ENCODE measurements at places on chromosomes 12 and 14.

DNA sequence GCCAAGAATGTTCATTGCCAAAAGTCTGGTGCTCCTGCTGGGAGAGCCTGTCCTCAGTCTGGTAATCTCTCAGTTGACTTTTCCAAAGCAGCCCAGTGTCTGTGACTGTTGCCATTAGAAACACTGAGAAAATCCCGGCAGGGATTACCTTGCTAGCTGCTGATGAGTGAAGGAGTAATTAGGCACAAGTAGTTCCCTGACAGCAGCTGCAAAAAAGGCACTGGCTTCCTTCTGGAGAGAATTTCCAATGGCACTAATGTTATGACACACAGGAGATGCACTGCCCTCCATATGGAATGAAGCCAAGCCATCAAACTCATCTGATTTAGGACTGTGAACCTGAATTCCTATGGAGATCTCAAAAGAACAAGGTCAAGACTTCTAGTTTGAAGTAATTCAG, 1321.2 kb upstream of the SEL1L start:
- DNase-seq = no peak

- DNase-seq = no peak
Observed at GRCh38 chr14:59969319-59969718, 49.4 kb downstream of the LRRC9 start.

- DNase-seq = no peak
Observed at GRCh38 chr12:24555730-24556129, 393.2 kb downstream of the BCAT1 start.

- DNase-seq = no peak
Observed at GRCh38 chr14:24670594-24670993, 36.6 kb upstream of the GZMB start.

DNA sequence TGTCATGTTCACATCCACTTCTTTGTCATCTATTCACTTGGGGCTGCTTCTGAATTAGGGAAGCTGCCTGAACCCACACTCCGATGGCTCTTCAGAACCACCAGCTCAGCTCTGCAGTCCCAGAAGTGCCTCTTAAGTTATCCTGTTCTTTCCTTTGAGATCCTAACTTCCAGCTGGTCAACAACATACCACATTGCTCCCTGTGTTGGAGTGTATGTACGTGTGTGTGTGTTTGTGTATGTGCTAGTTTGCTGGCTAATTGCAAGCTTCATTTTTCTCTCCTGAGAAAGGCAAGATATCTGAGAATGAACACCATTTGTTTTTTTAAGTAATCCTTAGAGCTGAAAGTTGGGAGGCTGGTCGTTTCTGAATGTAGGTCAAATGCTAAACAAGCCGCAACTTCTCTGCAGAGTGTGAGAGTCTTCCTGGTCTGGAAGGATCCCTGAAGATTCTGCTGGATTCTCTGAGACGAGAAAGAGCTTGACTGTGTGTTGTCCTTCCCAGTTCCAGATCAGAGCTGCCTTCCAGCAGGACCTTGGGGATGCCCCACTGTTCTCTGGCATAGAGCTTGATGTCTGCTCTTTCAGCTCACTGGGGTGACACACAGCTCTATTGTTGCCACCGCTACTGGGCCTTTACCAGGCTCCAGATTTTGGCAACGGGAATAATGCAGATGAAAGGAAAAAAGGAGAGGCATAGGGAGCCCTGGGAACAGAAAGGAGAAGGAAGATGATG, 839 bp downstream of the GSG1 start:
- no peak for DNase-seq

All from esophagus squamous epithelium (tissue), 5 donors.